Cardiac muscle cell (in vitro differentiated cells and primary cell): ENCODE measurements at places on chromosomes 3 and 15. TPM values are rescaled to one million over a fixed set of nuclear protein-coding genes. Genes with fewer than 3 reads are reported as not detected.

Gene KBTBD13
- 3.3 and 5.0 TPM in 2 replicates for total RNA-seq

Gene SIDT1
- total RNA-seq, result 0.18 TPM in 1 of 2 replicates, not detected in the other

GRCh38 chr3:178341636-178342035 lies 194.6 kb upstream of the KCNMB2 start:
- H3K27me3 ChIP-seq, result no peaks in the 10 kb centered on the region
- no peak overlapping the region for H3K4me3 ChIP-seq
- DNase-seq, result no peak
- H3K4me1 ChIP-seq, result no peaks in the 10 kb centered on the region
- H3K27ac ChIP-seq, result no peak overlapping the region

DNA sequence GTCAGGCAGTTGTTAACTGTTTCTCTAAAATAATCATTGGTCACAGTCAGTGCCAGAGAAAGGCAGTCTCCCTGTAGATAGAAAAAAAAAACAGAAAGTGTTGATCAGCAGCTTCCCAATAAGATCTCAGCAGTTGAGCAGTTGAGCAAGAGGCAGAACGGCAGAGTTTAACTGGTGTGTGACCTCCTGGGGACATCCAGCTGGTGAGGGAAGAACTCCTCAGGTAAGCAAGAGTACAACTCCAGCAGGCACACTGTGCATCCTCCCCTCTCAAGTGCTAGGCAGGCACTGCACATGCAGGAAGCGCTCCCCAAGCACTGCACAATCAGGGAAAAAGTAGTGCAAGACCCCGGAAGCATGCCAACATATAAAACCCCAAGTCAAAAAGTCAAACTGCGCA lies 1287.2 kb downstream of the NSUN3 start:
- no peaks in the 10 kb centered on the region for H3K27me3 ChIP-seq
- H3K4me3 ChIP-seq, result no peak overlapping the region
- peaks cover 16% of the 10 kb centered on the region for H3K4me1 ChIP-seq
- no peaks in the 10 kb centered on the region for H3K36me3 ChIP-seq

Gene SNX22
- 1.5 and 2.1 TPM in 2 replicates for total RNA-seq

Gene SLMAP
- 35.8 and 45.2 TPM in 2 replicates for total RNA-seq

GRCh38 chr3:141644931-141645330 lies 93.2 kb upstream of the RNF7 start:
- peaks cover 11% of the 10 kb centered on the region for H3K4me1 ChIP-seq
- H3K4me3 ChIP-seq, result no peak overlapping the region
- H3K27ac ChIP-seq, result no peak overlapping the region

- peak overlapping the region; percentile 80 for H3K27ac ChIP-seq
- DNase-seq, result peak; percentile 63
- H3K4me3 ChIP-seq, result peak overlapping the region; percentile 59
- H3K4me1 ChIP-seq, result no peaks in the 10 kb centered on the region
- H3K27me3 ChIP-seq, result no peaks in the 10 kb centered on the region
These were observed 489 bp downstream of the GMPPB start for GRCh38 chr3:49723296-49723627.

Gene AHSG
- total RNA-seq, result not detected in 2 replicates

DNA sequence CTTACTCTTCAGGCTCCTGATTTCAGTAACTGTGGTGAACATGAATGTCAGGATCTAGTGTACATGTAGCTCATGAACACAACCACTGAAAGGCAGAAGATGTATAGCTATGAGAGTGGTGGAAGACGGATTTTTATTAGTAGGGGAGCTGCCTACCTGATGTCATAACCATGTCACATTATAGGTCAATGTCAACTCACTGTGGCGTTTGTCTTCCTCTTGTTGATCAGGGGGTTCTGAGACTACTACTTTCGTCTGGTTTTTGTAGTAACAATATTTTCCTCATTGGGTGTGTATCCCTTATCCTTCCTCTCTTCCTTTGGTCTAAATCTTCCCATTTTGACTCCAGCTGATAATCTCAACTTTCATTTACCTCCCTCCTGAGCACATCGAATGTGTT lies 7.3 kb downstream of the UNC13C start:
- H3K36me3 ChIP-seq, result no peaks in the 10 kb centered on the region
- DNase-seq, result no peak
- H3K4me3 ChIP-seq, result no peak overlapping the region
- H3K4me1 ChIP-seq, result no peaks in the 10 kb centered on the region
- peaks cover 10% of the 10 kb centered on the region for H3K27me3 ChIP-seq

DNA sequence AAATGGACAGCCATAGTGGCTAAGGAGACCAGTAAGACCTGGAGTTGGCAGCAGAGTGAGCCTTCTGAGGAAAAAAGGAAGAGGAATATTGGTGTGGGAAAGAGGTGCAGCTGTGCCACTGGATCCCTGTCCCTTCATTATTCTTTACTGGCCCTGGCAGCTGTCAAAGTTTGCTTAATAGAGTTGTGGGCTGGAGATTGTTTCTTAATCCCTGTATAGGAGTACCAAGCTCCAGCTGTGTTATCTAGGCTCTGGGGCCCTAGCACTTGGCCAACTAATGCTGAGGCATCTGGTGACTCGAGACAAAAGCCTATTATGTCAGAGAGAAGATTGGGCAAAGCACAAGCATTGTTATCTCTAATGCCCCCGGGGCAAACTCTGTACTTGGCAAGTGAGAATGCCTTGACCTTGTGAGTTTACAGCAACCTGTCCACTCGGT lies 61.4 kb downstream of the ZNF609 start:
- H3K27ac ChIP-seq, result peak overlapping the region; percentile 56
- peaks cover 36% of the 10 kb centered on the region for H3K4me1 ChIP-seq
- peak; percentile 55 for DNase-seq
- no peaks in the 10 kb centered on the region for H3K27me3 ChIP-seq

- no peak overlapping the region for H3K27ac ChIP-seq
- no peaks in the 10 kb centered on the region for H3K36me3 ChIP-seq
- H3K4me1 ChIP-seq, result no peaks in the 10 kb centered on the region
- no peaks in the 10 kb centered on the region for H3K27me3 ChIP-seq
- H3K4me3 ChIP-seq, result no peak overlapping the region
- no peak for DNase-seq
These were observed 62.3 kb upstream of the ASB14 start for GRCh38 chr3:57354768-57355167.

Gene NR1I2
- total RNA-seq, result 0.06 TPM in 1 of 2 replicates, not detected in the other
